ENCODE measurements at places on chromosomes 6 and 20.

DNA sequence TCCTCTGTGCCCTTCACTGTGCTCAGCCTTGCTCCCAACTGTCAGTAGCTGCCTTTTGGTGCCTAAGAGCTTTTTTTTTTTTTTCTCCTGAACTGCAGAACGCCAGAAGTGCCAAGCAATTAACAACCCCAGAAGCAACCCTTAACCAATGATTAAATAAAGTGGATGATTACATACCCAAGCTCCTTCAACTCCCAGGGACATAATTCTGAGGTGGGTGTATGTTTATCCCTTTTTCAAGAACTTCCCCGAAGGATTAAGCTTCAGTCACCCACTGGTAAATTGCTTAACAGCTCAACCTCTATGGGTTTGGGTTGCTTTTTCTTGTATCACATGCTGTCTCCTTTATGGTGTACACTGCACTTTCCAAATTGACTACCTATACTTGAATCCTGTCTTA lies 41.1 kb downstream of the KLHL31 start:
- DNase-seq, result no peak

DNA sequence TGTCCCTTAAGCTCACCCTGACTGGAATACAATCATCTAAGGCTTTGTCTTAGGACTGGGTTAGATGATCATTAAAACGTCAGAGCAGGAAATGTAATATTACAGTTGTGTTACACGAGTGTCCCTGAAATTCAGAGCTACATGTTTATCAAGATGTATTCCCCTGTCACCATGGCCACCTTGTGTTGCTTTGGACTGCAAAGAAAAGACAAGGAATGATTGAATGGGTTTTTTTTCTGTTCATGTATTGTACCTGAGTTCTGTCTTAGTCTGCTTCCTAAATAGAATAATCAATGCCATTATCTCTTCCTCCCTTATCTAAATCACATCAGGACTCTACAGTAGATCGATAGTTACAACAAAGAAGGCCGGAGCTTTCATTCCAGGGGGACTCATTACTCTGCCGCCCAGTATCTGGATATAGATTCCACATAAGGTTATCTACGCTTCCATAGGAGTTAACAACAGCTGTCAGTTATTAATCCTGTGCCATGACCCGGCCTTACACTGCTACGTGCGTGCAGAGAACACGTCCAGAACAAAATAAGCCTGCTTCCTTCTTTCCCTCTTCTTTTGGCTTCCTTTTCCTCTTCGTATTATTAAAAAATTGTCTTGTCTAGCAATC lies 274.1 kb upstream of the SASH1 start:
- no peak for DNase-seq

GRCh38 chr6:81476881-81477280 lies 275.6 kb downstream of the TENT5A start:
- no peak for DNase-seq

GRCh38 chr6:37920667-37921066 lies 101.1 kb downstream of the ZFAND3 start:
- no peak for DNase-seq

DNA sequence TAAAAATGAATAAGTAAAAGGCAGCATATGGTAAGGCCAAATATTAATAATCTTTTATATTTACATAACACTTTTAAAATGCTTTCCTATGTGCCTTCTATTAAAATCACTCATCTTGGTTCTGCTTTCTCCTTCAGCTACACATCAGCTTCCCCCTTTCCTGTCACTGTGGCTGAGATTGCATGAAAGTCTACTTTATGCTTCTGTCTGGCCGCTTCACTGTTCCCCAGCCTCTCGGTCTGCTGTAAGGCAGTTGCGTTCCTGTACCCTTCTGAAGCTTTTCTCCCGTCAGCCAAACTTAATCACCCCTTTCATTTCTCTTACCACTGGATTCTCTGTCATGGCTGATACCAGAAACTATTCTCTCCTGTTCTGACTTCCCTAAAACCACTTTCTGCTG lies 34.6 kb downstream of the SOX4 start:
- DNase-seq, result no peak

DNA sequence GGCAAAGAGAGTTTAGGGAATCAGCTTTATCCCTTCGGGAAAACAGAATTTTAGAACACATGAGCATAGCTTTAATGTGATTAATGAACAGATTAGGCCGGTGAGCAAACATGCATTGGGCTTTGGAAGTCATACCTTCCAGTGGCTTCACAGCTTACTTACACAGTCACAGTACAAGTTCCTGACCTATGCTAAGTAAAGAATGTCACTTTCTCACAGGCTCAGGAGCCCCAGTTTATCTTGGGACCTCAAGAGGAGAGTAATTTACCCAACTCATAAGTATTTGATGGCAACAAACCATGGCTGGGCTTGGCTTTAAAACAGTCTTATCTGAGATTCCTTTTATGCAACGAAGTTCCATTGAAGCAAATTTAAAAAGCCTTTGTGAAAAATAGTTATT lies 195.9 kb downstream of the AKAP7 start:
- DNase-seq, result no peak

- no peak for DNase-seq
These were observed 7.2 kb downstream of the BPIFA2 start for GRCh38 chr20:33175123-33175522.

GRCh38 chr6:35305117-35305516 lies 7.5 kb downstream of the DEF6 start:
- DNase-seq, result no peak

DNA sequence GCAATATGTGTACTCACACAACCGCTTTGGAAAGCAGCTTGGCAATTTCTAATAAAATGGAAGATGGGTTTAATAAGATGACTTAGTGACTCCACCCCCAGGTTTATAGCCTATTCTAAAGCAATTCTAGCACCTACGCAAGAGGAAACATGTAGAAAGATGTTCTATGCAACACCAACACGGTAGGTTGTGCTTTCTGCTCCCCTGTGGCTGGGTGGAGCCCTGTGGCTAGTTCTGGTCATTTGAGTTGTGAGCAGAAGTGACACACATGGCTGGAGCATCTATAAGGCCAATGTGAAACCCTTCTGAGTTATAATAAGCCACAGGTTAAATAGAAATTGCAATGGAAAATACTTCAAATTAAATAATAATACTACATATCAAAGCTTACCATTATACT lies 310.7 kb downstream of the CD83 start:
- DNase-seq, result no peak

DNA sequence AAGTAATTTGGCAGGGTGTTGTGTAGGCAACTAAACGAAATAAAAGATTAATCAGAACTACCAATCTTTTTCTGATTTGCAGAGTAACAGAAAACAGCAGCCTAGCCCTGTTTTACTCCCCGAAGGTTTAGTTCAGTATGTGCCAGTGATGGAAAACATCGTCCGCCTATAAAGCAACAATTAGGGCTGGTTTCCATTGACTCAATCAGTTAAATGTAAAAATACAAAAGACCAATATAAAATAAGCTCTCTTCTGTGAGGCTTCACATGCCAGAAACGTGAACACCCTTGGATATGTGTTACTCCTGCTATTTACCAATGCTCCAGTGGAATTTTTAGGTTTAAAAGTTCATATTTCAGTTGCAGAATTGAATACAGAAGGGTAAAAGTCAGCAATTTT lies 210.5 kb upstream of the RSPO3 start:
- DNase-seq, result no peak

DNA sequence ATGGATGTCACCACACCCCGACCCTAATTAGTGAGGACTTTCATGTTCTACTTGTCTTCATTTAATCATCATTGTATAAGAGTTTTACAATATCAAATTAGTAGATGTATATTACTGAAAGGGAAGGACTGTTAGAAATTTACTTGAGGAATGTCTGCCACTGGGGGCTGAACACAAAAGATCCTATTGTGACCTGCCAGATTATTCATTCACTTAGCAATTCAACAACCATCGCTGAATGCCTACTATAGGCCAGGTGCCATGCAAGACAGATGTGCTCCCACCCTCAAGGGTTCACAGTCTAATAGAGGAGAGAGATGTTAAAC lies 8.0 kb upstream of the RBCK1 start:
- peak; percentile 38 for DNase-seq

DNA sequence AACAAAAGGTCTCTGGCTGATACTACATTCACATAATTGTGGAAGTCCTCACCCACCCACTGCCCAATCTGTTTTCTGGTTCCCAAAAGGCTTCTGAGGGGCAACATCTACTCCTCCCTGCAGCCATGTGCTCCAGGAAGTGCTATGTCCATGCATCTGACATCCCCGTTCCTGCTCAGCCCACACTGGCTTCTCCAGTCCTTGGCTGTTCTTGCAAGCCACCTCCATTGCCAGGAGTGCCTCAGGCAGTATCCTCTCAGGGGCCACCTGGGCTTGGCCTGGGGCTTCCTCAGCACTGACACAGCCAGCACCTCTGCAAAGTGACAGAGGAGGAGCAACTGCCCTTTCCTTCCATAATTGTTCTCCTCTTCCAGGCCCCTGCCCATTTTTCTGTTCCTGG lies 18.3 kb downstream of the ARHGAP18 start:
- no peak for DNase-seq

DNA sequence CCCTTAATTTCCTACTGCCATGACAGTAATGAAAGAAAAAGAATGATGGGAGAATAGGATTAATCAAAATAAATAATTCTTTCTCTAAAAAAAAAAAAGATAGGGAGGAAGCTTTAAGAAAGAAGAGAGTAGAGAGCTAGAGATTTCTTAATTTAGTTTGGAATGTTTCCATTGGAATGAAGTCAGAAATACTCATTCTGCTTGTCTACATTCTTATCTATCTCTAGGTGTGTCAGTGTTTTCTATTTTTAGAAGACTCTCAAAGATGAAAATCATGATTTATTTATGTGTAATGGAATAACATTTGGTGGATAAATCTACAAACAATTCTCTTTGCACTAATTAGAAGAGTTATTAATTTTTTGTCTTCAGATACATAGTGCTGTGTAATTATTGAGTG lies 38.0 kb upstream of the HIVEP1 start:
- no peak for DNase-seq

GRCh38 chr6:121711472-121711871 lies 276.0 kb downstream of the GJA1 start:
- no peak for DNase-seq

DNA sequence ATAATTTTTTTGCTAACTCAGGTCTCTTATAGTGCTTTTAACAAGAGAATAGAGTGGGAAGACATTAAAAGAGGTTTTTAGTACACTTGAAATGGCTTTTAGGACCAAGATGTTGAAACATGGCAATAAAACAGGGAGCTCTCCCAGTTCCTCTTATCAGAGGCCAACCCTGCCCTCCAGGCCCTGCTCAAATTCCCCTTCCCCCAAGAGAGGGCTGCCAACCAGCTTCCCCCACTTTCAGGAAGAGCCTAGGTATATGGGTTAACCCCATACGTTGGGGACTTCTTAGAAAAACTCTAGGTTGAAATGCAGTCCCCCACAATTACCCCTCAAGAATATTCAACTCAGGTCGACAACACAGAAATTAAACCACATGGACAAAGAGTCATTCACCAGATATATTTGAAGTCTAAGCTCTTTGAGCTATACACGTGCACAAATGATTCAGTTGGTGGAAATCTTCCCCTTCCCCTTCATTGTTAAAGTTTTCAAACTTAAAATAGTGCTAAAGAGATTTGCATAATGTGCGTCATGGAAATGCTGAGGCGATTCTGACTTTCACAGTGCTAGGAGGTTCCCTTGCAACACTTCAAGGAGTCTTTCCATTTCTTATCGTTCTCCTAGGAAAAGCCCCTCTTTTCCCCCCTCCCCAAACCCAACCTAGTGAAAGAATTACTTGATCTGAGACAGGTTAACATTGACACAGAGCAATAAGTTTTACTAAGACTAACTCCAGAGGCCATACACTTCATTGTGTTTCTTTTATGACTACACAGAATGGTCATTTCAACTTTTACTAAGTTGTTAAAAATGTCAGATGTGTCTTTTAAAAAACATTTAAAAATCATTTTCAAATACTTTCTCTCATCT lies 49.8 kb upstream of the ENPP5 start:
- DNase-seq, result no peak

- DNase-seq, result no peak
These were observed 58.1 kb upstream of the SHLD1 start for GRCh38 chr20:5691918-5692618.

GRCh38 chr6:95091823-95092436 lies 485.4 kb upstream of the MANEA start:
- DNase-seq, result peak; percentile 69

DNA sequence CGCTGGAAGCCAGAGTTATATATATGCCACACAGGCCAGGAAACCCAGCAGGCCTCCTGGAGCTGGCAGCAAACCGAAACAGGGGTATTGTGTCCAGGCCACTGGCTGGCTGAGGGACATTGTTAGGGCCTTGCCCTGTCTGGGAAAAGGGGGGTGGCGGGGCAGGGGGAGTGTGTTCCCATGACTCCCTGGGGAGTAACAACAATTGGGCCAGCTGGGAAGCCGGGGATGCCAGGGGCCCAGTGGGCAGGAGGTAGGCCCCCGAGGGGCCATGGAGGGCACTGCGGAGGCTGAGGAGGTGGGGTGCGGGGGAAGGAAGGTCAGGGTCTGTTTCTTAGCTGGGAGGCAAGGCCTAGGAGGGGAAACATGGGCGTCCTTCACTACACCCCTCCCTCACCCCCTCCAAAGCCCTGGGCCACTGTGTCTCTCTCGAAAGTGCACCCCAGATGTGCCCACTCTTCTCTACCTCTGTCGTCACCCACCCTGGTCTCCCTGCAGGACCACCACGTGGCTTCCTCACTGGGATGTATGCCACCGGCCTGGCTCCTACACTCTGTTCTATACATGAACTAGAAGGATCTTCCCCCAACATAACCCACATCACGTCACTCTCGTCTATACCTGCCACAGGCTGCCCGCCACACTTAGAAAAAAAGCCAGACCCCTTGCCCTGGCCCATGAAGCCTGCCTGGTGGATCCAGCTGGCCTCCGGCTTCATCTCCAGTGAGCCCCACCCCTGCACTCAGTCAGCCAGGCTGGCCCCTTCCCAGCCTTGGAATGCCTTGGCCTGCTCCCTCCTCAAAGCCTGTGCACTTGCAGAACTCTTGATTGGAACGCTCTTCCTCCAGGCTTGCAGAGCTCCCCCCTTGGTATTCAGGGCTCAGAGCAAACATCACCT lies 7.8 kb upstream of the E2F1 start:
- no peak for DNase-seq

DNA sequence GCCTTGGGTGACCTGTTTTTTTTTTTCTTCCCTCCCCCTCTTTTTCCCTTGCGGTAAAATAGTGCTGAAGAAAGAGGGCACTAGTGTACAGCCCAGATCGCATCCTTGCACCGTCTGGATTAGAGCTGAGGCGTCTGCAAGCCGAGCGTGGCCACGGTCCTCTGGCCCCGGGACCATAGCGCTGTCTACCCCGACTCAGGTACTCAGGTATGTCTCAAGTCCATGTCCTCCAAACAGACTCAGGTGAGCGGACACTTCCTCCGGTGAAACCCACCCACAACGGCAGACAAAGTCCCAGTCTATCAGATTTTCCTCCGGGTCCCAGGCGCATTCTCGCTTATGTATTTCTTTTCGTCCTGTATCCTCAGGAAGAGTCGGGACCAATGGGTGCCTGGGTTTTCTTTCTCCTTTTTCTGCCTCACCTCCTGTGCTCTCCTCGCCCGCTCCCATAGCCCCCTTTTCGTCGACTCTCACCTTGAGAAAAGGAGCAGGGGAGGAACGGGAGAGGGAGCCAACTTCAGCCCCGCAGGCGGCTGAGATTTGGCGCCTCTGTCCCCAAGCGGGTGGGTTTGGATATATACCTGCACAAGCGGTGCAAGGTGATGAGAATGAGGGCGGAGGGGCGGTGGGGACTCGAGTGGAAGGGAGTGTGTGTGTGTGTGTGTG lies 1.1 kb upstream of the GRM1 start:
- DNase-seq, result no peak

GRCh38 chr6:137699031-137699683 lies 167.9 kb upstream of the TNFAIP3 start:
- DNase-seq, result no peak
